ENCODE measurements at places on chromosomes 16 and 17.

DNA sequence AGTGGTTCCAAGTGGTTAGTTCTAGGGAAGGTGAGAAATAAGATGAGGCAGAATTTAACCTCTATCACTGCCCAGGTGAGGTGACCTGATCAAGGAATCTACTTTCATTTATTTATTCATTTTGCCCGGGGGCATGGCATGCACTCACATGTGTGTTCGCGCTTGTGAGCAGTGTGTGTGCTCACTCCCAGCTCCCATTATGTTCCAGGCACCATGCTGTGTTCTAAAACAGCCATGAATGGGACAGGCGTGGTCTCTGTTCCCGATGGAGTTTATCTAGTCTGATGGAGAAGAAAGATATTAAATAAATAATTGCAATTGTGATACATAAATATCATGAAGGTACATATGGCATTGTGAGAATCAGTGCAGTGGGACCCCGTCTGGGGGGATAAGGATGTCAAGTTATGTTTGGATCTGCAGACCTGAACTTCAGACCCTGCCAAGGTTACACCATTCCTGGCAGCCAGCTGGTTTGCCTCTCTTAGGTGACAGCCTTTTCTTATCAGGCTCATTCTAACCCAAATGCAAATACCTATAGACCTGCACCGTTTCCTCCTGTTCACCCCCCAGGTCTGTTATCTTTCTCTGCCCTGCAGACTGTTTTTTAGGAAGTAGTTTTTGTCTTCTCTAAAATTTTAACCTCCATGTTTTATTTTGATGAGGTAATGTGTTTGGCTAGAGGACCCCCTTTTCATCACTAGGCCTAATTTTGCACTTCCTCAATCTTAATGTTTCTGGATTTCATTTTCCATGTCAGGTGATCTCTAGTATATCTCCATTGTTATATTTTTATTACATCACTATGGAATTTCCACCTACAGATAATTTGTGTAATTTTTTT, 11.8 kb downstream of the CYB5B start:
- DNase-seq = no peak

DNA sequence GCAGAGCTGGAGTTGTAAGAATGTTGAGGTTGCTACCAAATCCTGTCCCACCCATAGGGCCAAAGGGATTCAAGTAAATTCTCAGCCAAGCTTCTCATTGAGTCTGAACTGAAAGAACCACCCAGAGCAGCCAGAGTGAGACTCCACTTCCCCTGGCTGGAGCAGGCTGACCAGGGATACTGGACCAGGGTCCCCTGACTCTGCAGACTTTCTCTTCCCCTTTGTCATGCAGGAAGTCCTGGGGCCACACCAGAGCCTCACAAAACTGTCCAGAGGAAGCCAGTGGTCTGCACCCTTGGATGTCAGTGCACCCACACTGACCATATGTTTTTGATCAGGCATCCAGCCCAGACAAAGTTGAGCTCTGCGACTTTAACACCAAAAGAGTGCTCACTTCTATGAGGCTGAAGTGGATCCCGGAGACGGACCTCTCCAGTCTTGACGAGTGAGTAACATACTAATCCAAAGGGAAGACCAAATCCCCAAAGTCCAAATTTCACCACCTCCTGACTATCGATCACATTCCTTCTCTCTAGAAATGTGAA, 4.1 kb downstream of the NXN start:
- DNase-seq = no peak

GRCh38 chr16:23857881-23858269, 22.1 kb downstream of the PRKCB start:
- DNase-seq = no peak

DNA sequence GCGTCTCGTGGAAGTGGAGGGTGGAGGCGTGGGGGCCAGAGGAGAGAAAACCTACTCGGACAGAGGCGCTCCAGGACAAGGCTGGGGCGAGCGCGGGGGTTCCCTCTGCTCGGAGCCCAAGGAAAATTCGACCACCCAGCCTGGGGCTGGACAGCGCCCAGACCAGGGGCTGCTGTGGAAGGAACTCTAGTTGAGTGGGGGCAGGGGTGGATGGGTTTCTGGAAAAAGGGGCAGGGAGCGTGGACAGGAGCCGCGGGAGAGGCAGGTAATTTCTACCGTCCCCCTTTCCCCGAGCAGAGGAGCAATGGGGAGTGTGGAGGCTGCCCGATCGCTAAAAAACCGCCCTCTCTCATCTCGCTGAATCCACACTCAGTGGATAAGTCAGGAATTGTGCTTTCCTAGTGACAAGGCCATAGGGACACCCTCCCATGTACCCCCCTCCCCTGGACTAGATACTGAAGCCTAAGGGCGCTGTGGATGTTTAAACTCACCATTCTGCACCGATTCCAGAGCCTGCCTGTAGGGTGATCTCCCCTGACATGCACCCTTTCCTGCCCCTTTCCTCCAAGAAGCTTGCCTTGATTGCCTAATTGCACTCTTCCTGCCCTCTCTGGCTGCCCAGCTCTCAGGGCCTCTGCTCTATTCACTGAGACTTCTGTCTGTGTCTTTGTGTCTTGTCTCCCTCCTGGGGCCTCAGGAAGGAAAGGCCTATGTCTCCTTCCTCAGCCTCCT, 90.7 kb upstream of the TMEM97 start:
- DNase-seq = no peak

- no peak for DNase-seq
Observed at GRCh38 chr17:8126491-8127066, 2.7 kb upstream of the HES7 start.

GRCh38 chr16:70402916-70403659, 35.8 kb downstream of the ST3GAL2 start:
- no peak for DNase-seq

DNA sequence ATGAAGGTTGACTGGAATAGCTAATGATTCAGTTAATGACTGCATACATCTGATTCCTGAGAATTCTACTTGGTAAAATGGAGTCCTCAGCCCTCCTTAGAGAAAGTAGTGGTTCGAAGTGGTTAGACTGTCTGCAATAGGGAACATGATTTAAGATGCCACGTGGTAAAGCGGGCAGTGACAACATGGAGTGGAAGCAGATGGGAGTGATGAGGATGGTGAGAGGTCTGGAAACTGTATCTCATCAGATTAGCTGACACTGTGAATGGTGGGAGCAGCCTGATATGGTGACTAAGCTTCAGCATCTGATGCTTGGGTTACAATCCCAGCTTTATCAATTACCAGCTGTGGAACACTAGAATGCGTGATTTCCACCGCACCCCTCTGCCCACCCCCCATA, 8.4 kb downstream of the CDH11 start:
- DNase-seq = no peak

GRCh38 chr17:76930107-76930506, 61.9 kb downstream of the MGAT5B start:
- no peak for DNase-seq

DNA sequence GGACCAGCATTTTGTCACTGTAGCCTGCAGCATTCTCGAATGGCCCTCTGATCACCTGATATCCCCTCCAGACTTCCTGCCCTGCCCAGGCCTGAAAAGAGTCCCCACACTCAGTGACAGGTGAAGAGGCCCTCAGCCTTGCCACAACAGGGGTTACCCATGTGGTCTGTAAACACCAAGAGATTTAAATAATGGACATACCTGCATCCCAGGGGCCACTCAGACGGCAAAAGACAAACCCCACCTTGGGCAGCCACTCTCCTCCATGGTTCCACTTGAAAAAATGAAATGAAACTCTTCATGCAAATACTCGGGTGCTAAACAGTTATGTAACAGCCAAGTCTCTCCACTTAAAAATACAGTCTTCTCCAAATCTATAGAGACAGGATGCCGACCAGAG, 22.9 kb upstream of the PECAM1 start:
- DNase-seq = no peak

GRCh38 chr17:17042384-17042736, at the start of gene MPRIP:
TSS of gene MPRIP (plus strand) at chr17:17042457. CDS start at chr17:17042849, 392 bp downstream.
- DNase-seq = no peak

DNA sequence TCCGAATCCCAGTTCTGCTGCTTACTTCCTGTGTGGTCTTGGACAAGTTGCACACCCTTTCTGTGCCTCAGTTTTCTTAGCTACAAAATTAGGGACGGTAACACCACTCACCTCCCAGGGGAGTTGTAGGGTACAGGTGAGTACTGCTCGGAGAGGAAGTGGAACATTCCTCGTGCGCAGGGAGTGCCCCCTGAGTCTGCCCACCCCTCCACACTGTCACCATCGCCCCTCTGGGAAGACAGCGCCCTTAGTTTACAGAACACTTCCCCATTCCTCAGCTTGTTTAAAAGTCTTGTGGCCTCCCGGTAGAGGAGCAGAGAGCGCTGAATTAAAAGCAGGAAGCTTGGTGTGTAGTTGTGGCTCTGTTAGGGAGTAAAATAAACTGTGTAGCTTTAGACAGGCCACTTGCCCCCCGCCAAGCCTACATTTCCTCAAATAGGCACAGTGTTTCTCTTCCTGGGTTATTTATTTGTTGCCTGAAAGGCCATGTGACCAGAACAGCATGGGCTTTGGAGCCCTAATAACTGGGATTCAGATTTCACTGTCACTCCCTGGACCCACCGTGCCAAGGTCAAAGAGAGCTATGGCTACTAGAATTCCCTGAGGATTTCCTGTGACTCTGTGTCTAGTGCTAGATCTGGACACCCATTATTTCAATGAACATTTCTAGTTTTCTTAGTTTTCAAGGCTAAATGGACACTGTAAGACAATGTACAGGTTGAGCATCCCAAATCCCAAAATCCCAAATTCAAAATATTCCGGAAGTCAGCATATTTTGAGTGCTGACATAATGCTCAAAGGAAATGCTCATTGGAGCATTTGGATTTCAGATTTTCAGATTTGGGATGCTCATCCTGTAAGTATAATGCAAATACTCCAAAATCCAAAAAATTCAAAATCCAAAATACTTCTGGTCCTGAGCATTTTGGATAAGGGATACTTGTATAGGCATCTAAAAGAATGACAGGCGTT, 372.5 kb downstream of the SNX29 start:
- no peak for DNase-seq

DNA sequence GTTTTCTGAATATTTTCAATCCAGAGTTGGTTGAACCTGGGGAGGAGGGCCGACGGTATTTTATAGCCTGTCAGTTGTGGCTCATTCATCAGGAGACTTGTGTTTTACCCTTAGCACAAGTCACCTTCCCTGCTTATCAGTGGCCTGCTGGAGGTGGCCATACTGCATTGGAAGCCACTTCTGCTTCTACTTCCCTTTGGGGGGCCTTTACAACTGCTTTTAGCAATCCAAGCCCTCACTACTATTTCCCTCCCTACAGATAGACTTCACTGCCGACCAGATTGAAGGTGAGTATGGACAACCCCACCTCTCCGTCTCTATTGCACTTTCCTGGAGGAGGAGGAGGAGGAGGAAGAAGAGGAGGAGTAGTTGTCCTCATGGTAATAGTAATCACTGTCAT, 4.4 kb downstream of the MYL4 start:
- no peak for DNase-seq

GRCh38 chr16:70696952-70697593, 11.2 kb upstream of the MTSS2 start:
- DNase-seq = no peak

GRCh38 chr16:87412371-87412995, 20.3 kb downstream of the MAP1LC3B start:
- no peak for DNase-seq
